ENCODE measurements at places on chromosomes 6 and 20.

GRCh38 chr6:22142856-22143255 lies 154.0 kb downstream of the PRL start:
- DNase-seq, result no peak

- no peak for DNase-seq
These were observed 128.7 kb downstream of the DLL1 start for GRCh38 chr6:170162011-170162774.

- DNase-seq, result no peak
These were observed 72.7 kb downstream of the METTL24 start for GRCh38 chr6:110285306-110286060.

GRCh38 chr20:38214256-38215193 lies 46.0 kb downstream of the KIAA1755 start:
- DNase-seq, result no peak

- no peak for DNase-seq
These were observed 24.0 kb upstream of the PHACTR3 start for GRCh38 chr20:59580146-59580946.

DNA sequence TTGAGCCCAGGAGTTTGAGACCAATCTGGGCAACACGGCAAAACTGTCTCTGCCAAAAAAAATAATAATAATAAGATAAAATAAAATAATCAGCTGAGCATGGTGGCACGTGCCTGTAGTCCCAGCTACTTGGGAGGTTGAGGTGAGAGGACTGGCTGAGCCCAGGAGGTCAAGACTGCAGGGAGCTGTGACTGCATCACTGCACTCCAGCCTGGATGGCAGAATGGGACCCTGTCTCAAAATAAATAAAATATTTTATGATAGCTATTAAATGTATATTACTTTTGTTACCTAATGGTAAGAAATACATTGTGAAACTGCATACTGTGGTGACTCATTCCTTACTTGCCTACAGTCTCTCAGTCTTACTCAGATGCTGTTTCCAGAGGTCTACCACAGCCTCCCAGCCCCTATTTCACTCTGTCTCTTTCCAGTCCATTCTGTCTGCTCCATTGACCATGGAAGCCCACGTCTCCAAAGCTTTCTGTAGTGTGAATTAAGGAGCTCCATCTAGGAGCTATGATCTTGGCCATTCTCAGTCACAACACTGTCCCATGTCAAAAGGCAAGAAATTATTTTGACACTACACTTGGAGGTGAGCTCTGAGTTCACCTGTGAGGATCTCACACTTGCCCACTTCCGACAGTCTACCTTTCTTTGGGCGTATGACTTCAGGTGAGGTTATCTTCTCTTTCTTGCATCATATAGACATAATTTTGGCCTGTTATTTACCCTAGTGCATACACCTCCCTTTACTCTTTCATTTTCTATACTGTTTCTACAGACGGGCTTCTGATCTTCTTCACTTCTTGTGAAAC lies 22.4 kb upstream of the SNX9 start:
- DNase-seq, result no peak

GRCh38 chr6:151196555-151196954 lies 43.2 kb upstream of the AKAP12 start:
- no peak for DNase-seq

- no peak for DNase-seq
These were observed 1.8 kb downstream of the ZNF831 start for GRCh38 chr20:59165396-59165795.

DNA sequence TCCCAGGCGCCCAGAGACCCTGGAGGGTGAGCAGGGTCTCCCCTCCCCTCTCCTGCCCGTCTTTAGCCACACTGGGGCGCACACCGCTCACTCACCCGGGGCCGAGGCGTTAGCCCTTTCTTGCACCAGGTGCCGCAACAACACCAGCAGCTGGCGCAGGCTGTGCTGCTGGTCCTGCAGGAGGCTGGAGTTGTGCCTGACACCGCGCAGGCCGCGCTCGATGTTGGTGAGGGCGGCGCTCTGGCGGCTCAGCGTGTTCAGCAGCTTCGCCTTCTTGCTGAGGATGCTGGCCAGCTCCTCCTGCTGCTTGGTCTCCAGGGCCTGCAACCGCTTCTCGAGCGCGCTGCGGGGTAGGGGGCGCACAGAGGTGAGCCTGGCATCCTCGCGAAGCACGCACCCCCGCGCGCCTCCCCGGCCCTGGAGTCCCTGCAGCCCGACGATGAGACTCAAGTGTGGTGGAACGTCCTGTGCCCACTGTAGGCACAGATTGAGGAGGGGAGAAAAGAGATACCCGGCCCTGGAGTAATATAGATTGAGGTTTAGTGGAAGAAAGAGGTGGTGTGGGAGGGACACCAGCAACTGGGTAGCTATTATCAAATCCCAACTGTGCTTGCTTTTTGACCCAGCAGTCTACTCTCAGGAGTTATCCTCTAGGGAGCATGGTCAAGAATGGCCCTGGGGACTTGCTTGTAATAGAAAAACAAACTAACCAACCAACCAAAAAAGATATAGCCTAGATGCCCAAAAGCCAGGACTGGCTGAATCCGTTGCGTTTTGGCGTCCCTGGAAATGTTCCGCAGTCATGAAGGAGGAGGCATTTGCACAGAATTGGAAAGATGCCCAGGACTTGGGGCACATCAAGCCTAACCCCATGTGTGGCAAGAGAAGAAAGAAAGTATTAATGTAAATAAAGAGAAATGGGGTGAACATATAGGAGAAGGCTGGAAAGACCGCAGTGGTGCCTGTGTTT lies 30.9 kb downstream of the ANGPT4 start:
- no peak for DNase-seq

- DNase-seq, result no peak
These were observed 24.4 kb downstream of the MARCKS start for GRCh38 chr6:113881478-113881980.

- no peak for DNase-seq
These were observed 21.4 kb downstream of the PYGB start for GRCh38 chr20:25269057-25269832.

- DNase-seq, result no peak
These were observed 128.0 kb downstream of the RFPL4B start for GRCh38 chr6:112475083-112475482.

- DNase-seq, result no peak
These were observed 13.8 kb downstream of the TEAD3 start for GRCh38 chr6:35483062-35483461.

DNA sequence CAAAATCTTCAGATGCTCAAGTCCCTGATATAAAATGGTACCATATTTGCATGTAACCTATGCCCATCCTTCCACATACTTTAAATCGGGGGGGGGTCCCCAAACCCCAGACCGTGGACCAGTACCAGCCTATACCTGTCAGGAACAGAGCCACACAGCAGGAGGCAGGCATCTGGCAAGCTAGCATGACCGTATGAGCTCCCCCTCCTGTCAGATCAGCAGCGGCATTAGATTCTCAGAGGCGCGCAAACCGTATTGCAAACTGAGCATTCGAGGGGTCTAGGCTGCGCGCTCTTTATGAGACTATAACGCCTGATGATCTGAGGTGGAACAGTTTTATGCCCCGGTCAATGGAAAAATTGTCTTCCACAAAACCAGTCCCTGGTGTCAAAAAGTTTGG lies 30.7 kb downstream of the FGD2 start:
- no peak for DNase-seq

GRCh38 chr6:101931766-101932165 lies 538.3 kb downstream of the GRIK2 start:
- DNase-seq, result no peak

GRCh38 chr6:149440735-149441671 lies 40.9 kb downstream of the SUMO4 start:
- DNase-seq, result no peak

GRCh38 chr20:15236812-15237211 lies 899.4 kb upstream of the FLRT3 start:
- DNase-seq, result no peak

- DNase-seq, result no peak
These were observed 2.3 kb downstream of the RBM38 start for GRCh38 chr20:57393321-57394120.

DNA sequence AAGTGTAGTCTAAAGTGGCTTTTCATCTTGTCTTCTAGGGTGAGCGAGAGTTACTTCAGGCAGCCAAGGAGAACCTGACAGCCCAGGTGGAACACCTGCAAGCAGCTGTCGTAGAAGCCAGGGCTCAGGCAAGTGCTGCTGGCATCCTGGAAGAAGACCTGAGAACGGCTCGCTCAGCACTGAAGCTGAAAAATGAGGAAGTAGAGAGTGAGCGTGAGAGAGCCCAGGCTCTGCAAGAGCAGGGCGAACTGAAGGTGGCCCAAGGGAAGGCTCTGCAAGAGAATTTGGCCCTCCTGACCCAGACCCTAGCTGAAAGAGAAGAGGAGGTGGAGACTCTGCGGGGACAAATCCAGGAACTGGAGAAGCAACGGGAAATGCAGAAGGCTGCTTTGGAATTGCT lies 27.1 kb downstream of the C20orf173 start:
- DNase-seq, result no peak

- DNase-seq, result no peak
These were observed 173.2 kb downstream of the BTBD3 start for GRCh38 chr20:12090920-12091319.

- DNase-seq, result no peak
These were observed 99.1 kb upstream of the KCNQ5 start for GRCh38 chr6:72522735-72523141.

DNA sequence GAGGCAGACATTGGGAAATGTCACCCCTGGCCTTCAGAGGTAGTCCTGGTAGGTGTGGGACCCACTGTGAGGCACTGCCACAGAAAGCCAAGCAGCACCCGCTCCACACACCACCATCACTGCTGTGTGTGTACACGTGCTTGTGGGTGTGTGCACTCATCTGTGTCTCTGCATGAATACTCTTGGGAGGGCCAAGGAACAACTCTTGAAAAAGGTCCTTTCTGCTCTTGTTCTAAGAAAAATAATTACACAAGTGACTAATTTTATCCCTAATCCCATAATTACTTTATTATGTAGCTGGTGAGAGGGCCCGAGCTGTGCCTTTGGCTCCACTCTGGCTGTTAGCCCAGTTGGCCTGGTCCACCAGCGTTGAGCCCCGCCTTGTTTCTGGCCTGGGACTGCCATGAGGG lies 21.7 kb upstream of the EPB41L1 start:
- DNase-seq, result no peak

- no peak for DNase-seq
These were observed 12.4 kb upstream of the F13A1 start for GRCh38 chr6:6332811-6333244.

GRCh38 chr6:85594197-85594930 lies 706 bp upstream of the SNX14 start:
- DNase-seq, result no peak

DNA sequence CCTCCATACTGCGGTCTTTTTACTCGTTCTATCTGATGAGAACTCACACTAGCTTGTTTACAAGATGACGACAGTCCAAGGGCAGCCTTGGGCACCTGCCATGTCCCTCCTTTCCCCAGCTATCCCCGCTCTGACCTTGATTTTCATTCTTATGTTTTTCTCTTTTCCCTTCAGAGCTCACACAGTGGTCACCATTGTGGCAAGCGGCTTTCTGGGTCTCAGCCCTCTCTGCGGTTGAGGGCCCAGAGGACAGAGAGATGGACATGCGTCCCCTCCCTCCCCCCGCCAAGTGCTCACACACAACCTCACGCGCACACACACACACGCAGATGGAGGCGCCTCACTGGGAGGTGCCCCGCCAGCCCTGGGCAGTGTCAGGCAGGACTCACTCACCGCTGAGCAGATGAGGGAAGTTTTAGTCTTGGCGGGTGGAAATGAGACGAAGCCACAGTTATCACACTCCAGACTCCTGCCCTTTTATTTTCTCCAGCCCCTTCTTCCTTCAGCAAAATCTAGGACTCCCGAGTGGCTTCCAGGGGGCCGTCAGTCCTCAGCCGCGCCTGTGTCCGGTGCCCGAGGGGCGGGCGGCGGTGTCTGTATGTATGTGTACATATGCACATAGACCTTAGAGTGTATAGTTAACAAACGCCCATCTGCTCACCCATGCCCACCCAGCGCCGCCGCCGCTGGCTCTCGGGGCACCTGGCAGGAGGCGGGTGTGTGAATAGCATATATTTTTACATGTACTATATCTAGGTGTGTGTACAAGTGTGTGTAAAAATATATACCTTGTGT lies 13.8 kb upstream of the MYL9 start:
- DNase-seq, result no peak

- DNase-seq, result no peak
These were observed 119.0 kb downstream of the MCHR2 start for GRCh38 chr6:99875068-99875467.

DNA sequence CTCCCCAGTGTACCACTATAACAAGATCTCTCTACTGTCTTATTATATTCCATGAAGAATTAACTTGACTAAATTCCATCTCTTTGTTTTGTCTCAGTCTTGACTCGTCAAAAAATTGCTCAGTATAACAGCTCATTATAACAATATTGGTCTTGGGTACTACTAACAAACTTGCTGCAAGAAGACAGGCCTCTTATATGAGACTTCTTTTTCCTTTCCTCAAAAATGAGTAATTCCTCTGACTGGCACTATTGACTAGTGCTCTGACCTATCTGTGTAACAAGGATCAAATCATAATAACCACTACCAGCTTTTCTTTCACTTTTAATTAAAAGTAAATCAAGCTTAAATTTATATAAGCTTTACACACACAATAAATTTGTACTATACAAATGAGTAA lies 91.3 kb upstream of the THEMIS start:
- no peak for DNase-seq

DNA sequence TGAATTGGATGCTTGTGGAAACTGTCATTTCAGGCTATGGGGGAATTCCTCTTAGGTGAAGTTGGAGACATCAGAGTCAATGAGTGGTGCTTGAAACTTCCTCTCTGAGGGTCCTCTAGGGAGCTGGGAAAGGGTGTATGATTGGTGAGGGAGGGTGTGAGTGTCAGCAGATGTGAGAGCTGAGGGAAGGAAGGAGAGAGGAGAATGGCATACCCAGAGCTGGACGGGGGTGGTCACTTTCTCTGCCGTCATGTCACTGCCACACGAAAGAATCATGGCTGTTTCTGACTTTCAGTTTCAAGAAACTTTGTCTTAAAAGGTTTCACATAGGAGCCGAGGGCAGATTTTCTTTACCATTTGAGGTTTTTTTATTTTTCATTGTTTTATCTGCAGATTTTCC lies 50.3 kb downstream of the DEK start:
- no peak for DNase-seq

DNA sequence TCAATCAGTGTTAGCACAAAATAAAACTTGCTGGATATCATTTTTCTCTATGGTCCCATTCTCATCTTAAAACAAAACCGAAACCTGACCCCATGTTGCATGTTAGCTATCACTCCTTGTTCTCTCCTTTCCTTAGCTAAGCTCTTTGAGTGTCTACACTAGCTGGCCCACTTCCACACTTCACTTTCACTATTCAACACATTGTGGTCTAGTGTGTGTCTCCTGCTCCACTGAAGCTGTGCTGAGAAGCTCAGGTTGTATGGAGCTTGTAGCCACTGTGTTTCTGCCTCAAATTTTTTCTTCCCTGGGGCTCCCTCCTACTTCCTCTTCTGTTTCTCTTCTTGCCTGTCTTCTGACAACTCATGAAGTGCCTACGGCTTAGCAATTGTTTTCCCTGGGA lies 223.0 kb downstream of the NKAIN2 start:
- DNase-seq, result no peak

DNA sequence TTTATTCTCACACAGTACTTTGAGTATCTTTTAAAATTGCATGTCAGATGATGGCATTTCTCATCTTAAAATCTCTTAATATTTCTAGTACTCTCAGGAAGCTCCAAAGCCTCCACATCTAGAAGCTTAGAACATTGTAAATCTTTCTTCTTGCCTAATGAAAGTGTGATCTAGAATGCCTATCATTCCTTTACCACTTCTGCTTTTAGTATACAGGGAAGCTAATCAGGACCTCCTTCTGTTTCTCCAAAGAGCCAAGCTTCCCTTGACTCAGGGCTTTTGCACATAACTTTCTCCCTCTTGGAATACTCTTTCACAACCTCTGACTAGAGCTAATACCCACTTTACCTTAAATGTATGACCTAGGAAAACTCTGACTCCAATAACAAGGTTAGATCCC lies 7.5 kb upstream of the ELOVL4 start:
- DNase-seq, result no peak

Measured in activated T-cell treated with anti-CD3 and anti-CD28 coated beads for 4 hours (primary cell).